ENCODE measurements at places on chromosomes 2 and 18.

GRCh38 chr2:168686452-168687191 is 115.8 kb upstream of the NOSTRIN start:
- no peak for DNase-seq

GRCh38 chr2:69100220-69100723 is 87.3 kb downstream of the ANTXR1 start:
- no peak for DNase-seq

DNA sequence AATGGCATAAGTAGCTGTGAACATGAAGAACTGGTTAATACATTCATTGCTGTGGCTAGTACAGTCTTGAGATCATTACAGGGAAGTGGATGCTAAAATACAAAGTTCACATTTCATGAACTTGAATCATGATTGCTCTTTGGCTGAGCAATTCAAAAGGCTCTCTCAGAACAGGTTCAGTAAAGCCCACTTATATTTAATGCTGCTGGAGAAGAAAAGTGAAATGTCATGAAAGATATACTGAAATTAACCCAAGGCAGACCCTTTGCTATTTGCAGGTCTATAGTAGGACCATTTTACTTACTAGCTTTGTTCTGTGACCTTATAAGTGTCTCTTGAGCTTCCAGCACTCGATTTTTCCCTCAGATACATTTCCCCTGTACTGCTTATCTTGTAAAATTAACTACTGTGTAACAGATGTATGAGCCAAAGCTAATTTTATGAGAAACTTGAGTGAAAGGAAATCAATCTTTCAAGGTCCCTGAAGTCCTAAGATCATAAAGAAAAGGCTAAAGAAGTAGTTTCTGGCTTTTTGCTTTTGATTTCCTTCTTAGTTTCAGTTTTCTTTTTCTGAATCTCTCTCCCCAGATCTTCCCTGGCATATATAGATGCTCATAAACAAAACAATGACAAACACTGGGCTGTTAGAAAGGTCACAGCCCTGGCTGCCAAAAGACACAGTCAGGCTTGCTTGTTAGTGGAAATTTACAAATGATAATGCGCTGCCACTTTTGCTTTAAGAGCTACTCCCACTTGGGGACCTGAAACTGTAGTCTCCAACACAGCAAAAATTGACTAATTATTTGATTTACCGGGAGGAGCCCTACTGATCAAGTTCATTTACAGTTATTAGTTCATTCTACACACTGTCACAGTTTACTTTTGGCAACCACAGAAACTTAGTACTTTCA is 132.7 kb upstream of the XPO1 start:
- peak; percentile 2 for DNase-seq

- no peak for DNase-seq
These were observed 14.7 kb downstream of the DAW1 start for GRCh38 chr2:227886149-227886548.

DNA sequence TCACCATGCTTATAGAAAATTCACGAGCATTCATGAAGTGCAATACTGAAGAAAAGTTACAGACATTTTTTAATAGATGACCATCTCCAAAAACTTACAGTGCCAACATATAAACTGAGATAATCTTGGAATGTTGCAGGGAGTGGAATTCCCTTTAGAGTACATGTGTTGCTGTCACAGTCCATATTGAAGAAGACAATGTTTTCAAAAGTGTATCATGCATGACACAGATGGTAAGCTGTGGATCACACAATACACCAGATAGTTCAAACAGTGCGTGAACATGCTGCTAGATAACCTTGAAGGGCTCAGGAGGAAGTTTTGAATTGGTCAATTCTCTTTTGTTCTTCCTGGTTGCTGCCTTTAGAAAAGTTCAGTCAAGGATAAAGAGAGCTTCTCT is 1644.3 kb upstream of the NXPH2 start:
- DNase-seq, result no peak

GRCh38 chr2:30666266-30666874 is 140.9 kb downstream of the CAPN13 start:
- DNase-seq, result no peak

GRCh38 chr2:45750001-45750400 is 98.5 kb downstream of the PRKCE start:
- DNase-seq, result no peak

GRCh38 chr2:21043744-21044532 is at the start of gene APOB:
TSS of gene APOB (minus strand) at chr2:21044073. CDS start at chr2:21043945, 128 bp downstream.
- DNase-seq, result no peak

DNA sequence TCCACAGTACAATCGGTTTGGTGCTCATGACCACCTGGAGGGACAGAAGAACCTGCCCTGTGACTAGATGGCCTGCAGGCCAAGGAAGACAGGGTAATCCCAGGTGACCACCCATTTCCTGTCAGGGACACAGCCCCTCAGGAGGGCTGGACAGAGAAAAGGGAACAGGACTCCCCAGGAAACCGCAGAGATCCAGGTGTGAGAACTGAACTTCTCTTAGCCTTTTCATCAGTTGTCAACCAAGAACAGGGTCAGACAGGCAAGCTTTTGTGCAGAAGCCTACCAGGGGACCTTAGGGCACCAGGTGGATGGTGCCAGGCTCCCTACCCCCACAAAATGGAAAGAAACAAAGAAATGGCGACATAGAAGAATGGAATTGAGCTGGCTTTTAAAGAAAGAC is 132.3 kb downstream of the HDAC4 start:
- no peak for DNase-seq

Measured in stimulated activated CD8-positive, alpha-beta memory T cell treated with anti-CD3 and anti-CD28 coated beads, Interleukin-15, amount 100 ng/mL, for 48 hours (primary cell).